ENCODE measurements at places on chromosomes 6 and 20.

GRCh38 chr6:39906318-39906761, 27.9 kb downstream of the MOCS1 start:
- no peak for DNase-seq

GRCh38 chr20:10758446-10758845, 84.6 kb upstream of the JAG1 start:
- DNase-seq: no peak

GRCh38 chr6:43268355-43268700, 25.0 kb downstream of the TTBK1 start:
- DNase-seq: no peak

DNA sequence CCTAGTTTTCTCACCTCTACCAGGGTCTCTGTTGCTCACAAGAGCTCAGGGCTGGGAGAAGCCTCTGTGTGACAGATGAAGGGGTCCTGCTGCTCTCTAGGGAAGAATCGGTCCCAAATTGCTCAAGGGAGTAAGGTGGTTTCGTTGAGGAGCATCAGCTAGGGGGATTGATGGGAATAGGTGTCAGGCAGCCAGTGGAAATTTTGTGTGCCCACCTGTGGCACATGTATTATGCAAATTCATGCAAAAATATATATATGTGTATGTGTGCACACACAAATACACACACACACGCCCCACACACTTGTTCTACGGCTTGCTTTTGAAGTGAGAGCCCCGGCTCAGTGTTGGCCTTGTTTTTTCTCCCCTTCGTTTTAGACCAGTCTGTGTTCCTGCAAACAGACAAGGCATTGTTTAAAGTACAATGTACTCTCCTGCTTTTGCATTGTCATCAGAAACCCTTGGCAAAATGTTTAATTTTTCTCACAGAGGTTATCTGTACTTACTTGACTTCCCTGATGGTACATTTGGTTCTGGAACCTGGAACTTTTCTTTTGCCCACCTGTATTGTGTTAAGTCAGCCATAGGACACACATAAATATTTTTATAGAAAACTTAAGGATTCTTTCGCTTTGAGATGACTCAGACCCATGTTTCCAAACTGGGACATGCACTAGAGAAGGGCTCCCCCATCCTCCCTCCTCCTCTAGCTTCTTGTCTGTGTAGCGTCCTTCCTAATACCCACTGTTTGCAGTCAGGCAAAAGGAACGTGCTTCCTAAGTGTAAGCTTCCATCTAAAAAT, 26.7 kb downstream of the FOXO3 start:
- no peak for DNase-seq

- DNase-seq: peak; percentile 87
Measured at GRCh38 chr6:147202516-147203310, 1.5 kb upstream of the STXBP5 start.

GRCh38 chr20:32052090-32052777, at the start of gene HCK:
Gene HCK, plus strand, starts transcription at chr20:32052242.
- peak; percentile 42 for DNase-seq

DNA sequence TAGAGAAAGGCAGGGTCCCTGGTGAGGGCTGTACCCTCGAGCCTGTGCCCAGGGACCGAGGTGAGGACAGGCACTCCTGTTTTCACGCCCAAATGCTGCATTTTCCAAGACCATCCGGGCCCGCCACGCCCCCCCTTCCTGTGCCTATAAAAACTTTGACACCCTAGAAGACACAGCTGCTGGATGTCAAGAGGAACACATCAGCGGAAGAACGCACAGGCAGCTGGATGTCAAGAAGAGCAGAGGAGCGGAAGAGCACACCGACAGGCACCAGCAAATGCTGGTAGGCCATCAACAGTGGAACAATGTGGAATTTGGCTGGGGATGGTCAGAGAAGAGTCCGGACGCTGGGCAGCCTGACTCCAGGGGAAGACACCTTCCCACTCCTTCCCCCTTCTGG, 56.1 kb downstream of the TXLNB start:
- DNase-seq: no peak

DNA sequence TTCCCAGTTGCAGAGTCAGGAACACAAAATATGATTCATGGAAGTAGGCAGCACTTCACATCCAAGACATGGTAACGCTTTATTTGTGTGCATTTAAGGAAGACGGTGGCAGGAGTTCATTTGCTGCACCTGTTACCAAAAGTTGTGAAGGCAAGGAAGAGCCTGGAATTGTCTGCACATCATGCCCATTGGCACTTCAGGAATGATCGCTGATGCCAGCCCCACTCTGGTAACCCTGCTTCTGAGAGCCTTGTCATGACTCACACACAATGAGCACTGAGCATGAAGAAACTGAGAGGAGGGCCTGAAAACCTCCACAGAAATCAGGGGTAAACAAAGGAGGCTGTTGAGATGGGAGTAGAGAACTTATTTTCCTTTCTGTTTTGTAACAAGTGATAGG, 181.1 kb downstream of the RPS12 start:
- DNase-seq: no peak

GRCh38 chr20:35506179-35506578, 23.3 kb downstream of the C20orf173 start:
- no peak for DNase-seq

- no peak for DNase-seq
Measured at GRCh38 chr20:10639077-10639736, 34.6 kb downstream of the JAG1 start.

- DNase-seq: no peak
Measured at GRCh38 chr20:57698867-57699275, 10.9 kb downstream of the PMEPA1 start.

DNA sequence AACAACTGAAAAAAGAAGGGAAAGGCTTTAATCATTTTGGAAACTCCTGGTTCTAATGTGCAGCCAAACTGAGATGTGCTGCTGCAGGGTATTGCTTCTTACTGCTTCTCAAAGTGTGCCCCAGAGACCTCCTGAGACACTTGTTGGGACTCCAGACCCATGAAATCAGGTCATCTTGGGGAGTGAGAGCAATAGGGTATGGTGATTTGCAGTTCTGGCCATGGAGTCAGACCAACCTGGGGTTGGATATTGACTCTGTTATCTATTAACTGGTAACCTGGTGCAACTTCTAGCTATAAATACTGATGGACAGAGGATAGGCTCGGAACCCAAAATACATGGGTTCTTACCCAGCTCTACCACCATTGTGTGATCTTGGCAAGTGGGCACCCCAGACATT, 3.8 kb downstream of the TSPO2 start:
- DNase-seq: no peak

GRCh38 chr6:108438918-108439317, 121.8 kb upstream of the FOXO3 start:
- DNase-seq: no peak

DNA sequence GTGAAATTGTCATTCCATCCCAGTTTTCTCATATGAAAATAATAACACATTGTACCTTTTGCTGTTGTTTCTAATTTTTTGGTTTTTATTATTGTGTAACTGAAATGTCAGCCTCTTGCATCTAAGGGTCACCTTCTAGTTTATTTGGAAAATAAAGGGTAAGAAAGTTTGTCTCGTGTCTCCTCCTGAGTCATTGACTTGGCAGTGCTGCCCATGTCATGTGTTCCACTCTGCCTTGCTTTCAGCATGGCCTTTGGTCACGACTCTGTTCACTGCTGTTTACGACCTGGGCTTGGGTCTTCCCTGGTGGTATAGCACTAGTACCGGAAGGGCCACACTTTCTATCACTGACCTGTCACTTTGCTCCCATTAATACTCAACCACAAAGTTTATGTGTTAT, 171.4 kb upstream of the RSPO3 start:
- DNase-seq: no peak

- no peak for DNase-seq
Measured at GRCh38 chr20:11769825-11770224, 147.9 kb upstream of the BTBD3 start.

GRCh38 chr6:17771609-17772008, 64.9 kb upstream of the NUP153 start:
- no peak for DNase-seq

DNA sequence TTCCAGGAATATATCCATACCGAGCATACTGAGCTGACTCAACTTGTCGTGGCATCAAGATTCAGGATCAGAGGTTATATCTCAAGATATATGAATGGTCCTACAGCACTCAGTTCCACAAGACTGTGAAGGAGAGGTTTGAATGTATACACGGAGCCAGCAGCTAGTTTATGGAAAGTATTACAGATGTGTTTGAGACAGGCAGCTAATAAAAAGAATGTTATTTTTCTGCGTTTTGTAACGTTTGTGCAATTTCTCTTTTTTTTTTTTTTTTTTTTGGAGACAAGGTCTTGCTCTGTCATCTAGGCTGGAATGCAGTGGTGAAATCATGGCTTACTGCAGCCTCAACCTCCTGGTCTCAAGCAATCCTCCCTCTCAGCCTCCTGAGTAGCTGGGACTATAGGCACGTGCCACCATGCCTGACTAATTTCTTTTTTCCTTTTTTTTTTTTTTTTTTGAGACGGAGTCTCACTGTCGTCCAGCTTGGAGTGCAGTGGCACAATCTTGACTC, 3.4 kb upstream of the FAM110A start:
- DNase-seq: no peak

DNA sequence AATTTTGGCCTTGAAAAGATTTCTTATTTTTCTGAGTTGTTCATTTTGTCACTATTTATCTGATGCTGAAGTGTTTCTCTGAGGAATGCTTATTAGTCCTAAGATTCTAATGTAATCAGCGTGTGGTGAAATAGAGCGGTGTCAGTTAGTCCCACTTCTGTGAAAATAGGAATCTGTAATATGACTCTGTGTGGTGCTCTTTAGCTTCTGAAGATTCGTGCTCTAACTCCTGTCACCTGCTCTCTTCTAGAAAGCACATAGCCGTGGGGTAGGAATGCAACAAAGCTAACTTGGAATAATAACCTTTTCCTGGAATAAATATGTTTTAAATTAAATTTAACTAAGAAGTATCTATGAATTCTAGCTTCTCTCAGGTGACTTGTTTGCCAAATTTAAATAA, 90.4 kb downstream of the BCKDHB start:
- DNase-seq: no peak

DNA sequence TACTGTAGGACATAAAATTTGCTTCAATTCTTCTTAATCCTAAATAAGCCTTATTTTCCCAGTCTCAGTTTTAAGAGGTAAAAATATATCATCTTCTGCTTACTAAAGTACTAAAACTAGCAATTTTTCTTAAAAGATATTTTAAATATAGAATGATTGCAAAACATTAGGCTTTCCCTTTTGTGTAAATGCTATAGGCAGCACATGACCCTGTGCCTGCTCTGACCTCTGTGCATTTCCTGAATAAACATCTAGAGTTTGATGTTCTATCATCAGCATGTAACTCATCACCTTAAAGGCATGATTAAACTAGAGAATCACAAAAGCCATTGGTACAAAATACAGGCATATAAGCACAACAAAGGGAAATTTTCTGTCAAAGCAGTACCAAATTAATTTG, 422.7 kb downstream of the TFAP2B start:
- no peak for DNase-seq

DNA sequence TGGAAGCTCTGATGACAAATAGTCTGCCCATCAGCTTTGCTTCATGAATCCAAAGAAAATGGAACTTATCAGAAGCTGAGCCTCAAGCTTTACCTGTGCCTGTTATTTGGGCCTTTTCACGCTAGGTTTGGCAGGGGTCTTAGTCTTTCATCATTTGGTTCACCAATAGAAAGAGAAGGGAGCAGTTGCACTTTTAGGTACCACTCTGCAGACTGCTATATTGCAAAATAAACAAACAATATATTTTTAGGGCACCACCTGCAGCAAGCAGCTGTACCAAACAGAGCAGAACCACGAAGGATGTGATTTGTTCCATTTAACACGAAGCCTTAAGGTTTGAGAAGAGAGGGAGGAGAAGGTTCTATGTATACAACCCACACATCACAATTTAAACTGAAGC, 291.4 kb upstream of the RNF217 start:
- no peak for DNase-seq

DNA sequence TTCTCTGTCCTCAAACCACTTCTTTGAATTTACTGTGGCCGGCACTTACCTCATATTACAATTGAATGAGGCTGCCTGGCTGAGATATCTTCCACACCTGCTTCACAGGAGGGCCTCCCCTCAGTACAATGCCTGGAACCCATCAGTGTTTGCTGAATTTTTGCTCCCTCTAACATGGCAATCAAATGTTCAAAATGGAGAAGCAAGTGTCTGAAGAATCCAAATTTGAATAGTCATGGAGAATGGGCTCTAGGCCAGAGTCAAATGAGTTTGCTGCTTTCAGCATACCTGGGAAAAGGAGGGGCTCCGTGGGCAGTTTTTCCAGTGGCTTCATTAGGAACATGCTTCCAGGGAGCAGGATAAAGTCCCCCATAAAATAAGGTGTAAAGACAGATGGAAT, 564.8 kb downstream of the UTRN start:
- no peak for DNase-seq

- peak; percentile 56 for DNase-seq
Measured at GRCh38 chr20:2283706-2284423, 11.9 kb upstream of the TGM3 start.

DNA sequence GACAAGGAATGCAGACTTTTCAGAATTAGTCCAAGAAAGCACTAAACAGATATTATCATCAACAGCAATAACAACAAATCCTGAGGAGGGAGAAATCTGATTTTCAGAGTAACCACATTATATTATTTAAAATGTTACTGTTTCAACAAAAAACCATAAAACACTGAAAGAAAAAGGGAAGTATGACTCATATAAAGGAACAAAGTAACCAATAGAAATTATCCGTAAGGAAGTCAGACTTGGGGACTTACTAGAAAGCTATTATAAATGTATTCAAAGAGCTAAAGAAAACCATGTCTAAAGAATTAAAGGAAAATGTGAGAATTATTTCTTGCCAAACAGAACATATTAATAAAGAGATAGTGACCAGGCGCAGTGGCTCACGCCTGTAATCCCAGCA, 98.1 kb downstream of the MYLK4 start:
- DNase-seq: no peak

- no peak for DNase-seq
Measured at GRCh38 chr20:38258545-38259215, 1.9 kb downstream of the KIAA1755 start.

DNA sequence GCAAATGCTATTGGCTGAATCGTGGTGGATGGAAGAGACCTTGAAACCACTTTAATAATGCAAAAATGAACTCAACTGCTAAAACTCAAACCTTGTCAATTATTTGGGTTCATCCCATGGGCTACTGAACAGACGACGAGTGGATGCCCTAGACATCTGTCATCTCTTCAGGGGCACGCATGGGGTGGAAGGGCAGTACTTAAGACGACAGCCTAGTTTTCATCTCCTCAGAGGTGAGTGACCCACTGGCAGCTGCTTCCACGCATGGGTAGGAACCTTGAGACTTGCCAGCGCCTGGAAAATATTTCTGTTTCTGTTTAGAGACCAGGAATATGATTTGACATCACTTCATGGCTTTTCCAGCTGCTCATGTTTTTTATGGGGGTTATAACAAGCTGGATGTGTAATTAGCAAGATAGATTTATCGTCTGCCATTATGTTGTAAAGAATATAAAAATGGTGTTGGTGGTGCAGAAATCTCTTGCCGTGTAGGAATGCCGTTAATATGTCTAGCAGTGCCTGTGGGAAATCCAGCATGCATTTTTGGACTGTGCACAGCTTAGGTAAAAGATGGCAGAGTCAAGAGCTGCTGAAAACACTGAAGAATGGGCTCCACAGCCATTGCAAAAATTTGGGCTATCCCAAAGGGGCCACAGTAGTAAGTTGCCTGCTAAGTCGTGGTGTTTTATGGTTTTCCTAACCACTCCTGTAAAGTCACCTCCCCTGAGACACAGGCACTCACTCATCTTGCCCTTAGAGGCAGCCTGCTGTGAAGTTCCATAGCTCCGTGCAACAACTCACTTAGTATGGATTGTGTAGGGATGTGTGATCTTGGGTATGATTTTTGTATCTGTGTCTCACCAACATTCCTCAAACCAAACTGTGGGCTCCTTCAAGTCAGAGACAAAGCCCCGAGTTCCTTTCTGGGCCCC, 203.3 kb downstream of the EYA2 start:
- DNase-seq: no peak

Measured in Caco-2 (cell line).